Small intestine (tissue), 16 donors: ENCODE measurements at places on chromosomes 4 and X.
A peak's percentile ranks its signal among the peaks of the same experiment; 100 is the strongest.

- no peak for DNase-seq
Measured at GRCh38 chr4:46974891-46975543, 18.4 kb downstream of the GABRA4 start.

DNA sequence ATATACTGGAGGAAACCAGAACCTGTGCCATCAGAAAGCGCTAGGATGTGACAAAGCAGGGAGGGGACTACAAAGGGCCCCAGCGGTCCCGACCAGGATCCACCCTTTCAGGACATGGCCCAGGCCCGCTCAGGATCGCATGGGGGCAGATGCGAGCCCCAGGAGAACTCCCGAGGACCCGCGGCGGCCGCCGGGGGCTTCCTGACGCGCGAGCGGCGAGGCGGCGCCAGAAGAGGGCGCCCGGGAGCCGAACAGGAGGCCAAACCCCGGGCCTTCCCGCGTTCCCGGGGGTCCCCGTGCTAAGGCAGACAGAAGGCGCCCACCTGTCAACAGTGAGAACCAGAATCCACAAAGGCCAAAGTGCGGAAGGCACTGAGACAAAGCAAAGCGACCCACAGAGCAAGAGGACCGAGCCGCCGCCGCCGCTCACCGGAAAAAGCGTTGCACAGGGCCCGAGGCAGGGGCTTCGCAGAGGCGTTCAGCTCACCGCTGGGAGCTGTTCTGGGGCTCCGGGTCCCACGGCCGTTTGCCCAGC lies 7.3 kb upstream of the OPN1LW start:
- peak; percentile 78 for DNase-seq

- no peak for DNase-seq
Measured at GRCh38 chr4:92334716-92335350, 31.1 kb downstream of the GRID2 start.

DNA sequence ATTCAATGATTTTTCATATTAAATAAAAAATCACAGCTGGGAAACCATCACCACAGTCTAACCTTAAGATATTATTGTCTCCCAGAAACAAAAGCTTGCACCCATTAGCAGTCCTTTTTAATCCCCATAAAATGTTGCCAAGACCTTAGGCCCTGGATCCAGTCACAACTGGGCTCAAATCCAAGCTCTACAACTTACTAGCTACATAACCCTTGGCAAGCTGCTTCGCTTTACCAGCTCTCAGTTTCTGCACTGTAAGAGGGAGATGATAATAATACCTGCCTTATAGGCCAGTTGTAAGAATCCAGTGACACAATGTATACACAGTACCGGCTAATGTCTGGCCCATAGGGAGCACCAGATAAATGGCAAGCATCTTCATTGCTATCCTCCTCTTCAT lies 400.9 kb upstream of the FGF13 start:
- no peak for DNase-seq

GRCh38 chr4:185205697-185206342 lies 2.0 kb upstream of the CFAP97 start:
- DNase-seq, result no peak

GRCh38 chr4:8819473-8820177 lies 52.0 kb downstream of the HMX1 start:
- no peak for DNase-seq

GRCh38 chr4:2359591-2360395 lies 58.7 kb downstream of the ZFYVE28 start:
- DNase-seq, result no peak

GRCh38 chrX:24298191-24298590 lies 15.7 kb downstream of the SUPT20HL2 start:
- DNase-seq, result no peak

DNA sequence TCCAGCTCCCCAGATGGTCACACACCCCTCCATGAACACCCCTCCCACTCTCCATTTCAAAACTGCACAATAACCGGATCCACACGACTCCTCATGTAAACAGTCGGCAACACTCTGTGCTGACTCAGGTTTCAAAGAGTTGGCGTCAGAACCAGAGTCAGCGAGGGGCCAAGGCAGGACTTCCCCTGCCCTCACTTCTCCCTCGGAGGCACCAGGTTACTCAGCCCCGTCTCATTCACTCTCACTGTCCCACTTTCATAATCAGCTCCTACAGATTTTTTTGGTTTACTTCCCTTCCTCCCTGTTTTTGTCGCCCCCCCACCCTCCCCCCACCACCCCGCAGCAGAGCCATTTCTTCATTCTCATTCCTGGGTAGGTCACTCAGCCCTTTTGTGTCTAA lies 2.7 kb upstream of the TIMP1 start:
- DNase-seq, result no peak

- DNase-seq, result peak; percentile 65
Measured at GRCh38 chr4:73707918-73708577, 32.3 kb upstream of the CXCL8 start.

DNA sequence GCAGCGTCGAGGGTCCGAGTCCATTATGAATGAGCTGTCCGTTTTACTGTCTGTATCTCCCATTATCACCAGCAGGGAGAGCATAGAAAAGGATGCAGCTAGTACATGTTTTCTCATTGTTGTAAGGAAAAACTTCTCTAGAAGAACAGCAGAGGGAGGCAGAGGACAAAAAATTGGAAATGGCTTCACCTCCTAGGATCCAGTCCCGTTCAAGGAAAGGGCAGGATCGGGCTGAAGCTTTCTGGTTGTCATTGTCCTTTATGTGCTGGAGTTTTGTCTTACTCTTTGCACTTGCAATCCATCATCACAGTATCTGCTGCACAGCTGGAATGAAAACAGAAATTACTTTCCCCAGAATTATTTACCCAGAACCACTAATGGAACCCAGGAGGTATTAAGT lies 14.7 kb downstream of the NDP start:
- peak; percentile 75 for DNase-seq

DNA sequence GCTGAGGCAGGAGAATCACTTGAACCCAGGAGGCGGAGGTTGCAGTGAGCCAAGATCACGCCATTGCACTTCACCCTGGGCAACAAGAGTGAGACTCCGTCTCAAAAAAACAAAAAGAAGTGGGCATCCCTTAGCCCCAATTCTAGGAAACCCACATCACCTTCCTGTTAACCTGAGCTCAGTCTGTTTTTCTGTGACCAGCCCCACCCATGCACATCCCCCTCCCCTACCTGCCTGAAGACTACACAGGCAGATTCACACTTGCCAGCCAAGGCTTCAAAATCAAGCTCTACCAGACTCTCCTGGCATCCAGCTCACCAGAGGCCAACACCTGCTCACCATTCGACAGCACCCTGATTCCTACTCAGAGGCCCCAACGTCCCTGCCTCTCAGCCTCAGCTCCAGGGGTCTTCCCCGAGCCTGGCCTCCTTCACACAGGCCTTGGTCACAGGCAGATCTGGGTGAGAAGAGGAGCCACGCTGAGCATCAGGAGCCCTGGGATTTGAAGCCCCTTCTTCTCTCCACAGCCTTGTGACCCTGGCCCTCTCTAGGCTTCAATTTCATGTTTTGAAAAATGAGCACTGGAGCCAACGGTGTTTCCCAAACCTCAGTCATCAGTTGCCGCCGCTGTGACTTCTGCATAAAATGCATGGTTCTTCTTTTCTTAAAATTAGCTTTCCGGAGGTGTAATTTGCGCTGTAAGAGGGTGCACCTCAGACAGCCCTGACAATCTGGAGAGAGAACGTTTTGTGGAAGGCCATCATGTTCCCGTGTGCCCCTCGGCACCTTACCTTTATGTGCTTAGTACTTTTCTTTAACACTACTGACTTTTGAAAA lies 47.3 kb downstream of the JAKMIP1 start:
- DNase-seq, result no peak

DNA sequence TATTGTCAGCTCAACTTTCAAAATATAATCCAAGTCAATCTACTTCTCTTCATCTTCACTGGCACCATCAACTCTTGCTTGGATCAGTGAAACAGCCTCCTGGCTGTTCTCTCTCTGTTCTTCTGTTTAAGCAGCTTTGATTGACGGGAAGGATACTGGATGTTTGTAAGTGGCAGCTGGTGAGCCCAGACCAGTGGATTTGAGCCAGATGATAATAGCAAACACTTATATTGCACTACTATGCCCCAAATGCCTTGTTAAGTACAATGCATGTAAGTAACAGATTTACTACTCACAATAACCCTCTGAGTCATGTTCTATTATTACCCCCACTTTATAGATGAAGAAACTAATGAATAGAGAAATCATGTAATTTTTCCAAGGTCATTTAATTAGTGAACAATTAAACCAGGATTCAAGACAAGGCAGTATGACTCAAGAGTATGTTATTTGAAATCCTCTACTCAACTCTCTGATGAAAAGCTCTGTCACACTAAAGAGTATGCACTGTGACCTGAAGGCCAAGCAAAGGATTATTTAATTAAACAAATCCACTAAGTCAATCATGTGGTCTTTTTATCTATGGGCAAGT lies 44.8 kb downstream of the SPANXN3 start:
- DNase-seq, result peak; percentile 15

DNA sequence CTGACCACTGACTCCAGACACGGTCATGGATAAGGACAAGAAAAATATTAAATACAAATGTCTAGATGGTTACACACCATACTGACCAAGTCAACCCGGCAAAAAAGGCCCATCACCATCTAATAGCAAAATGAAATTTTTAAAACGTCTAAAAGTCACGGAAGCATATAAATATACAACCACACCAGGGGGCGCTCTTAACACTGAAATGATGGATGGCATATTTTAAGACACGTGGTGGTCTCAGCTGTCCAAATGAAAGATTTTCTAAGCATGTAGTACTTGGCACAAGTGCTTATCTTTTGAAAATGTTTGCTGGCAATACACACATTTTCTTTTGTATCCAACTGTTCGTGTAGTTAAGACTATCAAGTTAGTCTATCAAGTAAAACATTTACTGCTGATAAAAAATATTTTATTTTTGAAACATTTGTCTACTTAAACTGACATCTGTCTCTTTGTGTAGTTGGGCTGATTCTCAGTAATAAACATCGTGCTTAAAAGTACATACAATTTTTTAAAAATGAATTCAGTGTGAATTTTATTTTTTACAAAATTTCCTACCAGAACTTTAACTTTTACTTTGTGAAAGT lies 64.6 kb downstream of the COX7B2 start:
- DNase-seq, result peak; percentile 71

GRCh38 chrX:137565318-137565904 lies 516 bp upstream of the ZIC3 start:
- DNase-seq, result no peak

DNA sequence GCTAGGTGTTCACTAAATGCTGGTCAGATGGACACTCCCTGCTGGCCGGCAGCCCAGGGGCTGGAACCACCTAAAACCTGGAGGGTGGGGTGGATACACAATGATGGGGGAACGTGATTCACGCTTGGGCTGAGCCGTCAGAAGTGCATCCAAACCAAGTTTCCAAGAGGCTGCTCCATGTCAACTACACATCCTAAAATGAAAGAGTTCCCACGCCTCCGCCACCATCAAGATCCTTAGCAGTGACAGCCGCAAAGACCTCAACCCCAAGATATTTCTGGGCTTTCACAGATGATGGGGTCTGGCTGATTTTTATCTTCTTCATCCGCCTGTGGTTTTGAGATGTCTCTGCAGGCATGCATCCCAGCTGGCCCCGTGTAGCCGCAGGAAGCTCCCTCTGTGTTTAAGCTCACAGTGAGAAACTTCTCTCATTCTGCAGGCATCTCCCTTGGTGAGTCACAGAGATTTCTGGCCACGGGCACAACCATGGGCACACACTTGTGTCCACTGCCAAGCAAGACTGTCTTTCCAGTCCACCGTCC lies 84.4 kb downstream of the HTRA3 start:
- DNase-seq, result no peak

DNA sequence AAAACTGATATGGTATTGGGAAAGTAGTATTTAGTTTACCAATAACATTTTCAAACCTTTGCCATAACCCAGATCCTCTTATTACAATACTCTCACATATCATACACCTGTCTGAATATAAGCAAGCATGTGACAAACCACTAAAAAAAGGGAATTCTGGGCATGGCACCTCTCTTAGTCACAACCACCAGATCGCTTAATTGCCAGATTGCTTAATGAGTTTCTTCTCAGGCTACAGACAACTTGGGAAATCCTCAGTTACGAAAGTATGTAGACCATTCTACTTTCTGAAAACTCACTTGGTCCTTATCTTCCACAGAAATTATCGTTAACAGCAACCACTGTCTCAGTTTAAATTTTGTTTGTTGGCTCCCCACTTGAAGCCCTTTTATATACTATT lies 2.1 kb downstream of the NAF1 start:
- DNase-seq, result peak; percentile 62

- no peak for DNase-seq
Measured at GRCh38 chrX:13597874-13598273, 28.5 kb downstream of the EGFL6 start.

DNA sequence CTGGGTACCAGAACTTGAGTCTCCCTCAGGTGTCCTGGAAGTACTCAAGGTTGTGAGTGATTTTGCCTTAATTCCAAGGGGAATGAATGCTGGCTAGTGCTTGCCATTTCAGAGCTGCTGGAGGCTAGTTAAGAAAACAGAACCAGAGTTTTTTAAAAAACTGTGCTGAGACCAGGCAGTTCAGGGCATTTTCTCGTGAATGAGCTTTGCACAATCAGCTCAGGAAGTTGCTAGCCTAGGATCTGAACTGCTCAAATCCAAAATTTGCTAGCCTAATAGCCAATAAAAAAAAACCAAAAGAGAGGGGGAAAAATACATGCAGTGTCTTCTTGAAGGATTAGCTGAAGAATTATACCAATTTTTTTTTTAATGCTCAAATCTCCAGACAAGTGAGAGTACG lies 292.7 kb downstream of the FBXW7 start:
- no peak for DNase-seq

- no peak for DNase-seq
Measured at GRCh38 chr4:182807346-182807745, 109.8 kb downstream of the DCTD start.

- no peak for DNase-seq
Measured at GRCh38 chr4:120209706-120210105, 143.1 kb upstream of the MAD2L1 start.

GRCh38 chr4:185470501-185471195 lies 885 bp downstream of the CCDC110 start:
- peak; percentile 66 for DNase-seq

DNA sequence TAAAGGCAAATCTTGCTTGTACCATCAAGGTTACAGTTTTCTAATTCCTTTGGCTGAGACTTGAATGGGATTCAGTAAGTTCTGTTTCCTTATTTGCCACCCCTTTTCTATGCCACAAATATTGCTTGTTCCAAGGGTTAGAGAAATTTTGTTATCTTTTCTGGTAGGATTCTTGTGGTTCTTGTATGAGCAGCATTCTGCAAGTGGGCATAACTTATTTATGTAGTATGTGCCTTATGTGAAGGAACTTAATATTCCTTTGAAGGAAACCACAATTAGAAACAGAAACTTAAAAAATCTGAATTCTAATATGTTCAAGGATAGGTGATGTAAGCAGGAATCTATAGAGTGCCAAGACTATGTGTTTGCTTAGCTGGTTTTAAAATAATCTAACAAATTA lies 53.1 kb upstream of the TSPAN5 start:
- DNase-seq, result no peak

DNA sequence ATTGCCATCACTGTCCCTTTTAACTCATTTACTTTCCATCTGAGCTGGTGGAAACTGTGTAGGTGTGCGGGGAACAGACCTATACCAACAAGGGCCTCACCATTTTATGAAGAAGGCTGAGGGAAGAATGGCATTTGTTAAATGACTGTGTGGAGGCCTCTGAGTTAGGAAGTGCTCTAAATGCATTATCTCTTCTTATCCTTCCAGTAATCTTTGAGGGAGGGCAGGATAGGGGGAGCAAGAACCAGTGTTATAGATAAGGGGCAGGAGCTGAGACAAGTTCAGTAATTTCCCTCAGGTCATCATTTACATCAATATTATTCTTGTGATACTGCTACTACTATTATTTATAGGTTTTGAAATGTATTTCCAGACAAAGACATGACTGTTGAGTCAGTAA lies 122.4 kb upstream of the PDLIM3 start:
- no peak for DNase-seq
